H4 (cell line): ENCODE measurements at places on chromosomes 6 and 20. TPM values are rescaled to one million over a fixed set of nuclear protein-coding genes. Genes with fewer than 3 reads are reported as not detected.
A peak's percentile ranks its signal among the peaks of the same experiment; 100 is the strongest.

DNA sequence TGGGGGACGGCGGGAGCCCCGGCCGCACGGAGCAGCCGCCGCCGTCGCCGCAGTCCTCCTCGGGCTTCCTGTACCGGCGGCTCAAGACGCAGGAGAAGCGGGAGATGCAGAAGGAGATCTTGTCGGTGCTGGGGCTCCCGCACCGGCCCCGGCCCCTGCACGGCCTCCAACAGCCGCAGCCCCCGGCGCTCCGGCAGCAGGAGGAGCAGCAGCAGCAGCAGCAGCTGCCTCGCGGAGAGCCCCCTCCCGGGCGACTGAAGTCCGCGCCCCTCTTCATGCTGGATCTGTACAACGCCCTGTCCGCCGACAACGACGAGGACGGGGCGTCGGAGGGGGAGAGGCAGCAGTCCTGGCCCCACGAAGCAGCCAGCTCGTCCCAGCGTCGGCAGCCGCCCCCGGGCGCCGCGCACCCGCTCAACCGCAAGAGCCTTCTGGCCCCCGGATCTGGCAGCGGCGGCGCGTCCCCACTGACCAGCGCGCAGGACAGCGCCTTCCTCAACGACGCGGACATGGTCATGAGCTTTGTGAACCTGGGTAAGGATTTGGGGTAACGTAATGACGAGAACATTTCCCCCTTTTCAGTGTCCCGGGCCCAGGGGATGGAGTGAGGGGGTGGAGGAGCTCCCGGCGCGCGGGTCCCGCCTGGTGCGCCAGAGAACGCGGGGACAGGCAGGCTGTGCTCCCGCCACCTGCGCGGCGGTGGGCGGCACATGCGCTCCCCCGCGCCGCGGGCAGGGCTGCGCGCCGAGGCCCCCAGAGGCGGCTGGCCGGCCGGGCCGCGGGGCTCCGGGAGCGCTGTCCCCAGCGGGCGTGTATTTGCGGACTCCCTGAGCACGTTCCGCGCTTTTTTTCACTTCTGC is 1.4 kb downstream of the BMP6 start:
- DNase-seq = no peak

GRCh38 chr20:62411479-62412193 is 4.6 kb upstream of the CABLES2 start:
- DNase-seq = no peak

Gene ALDH5A1
- 1.7 and 2.0 TPM in 2 replicates for total RNA-seq

GRCh38 chr20:14055127-14055742 is 59.9 kb downstream of the MACROD2 start:
- DNase-seq = peak; percentile 55

GRCh38 chr6:27161946-27162603 is 85.4 kb upstream of the PRSS16 start:
- no peak for DNase-seq

GRCh38 chr6:126786262-126786661 is 332.2 kb upstream of the RSPO3 start:
- no peak for DNase-seq

- DNase-seq = no peak
Measured at GRCh38 chr20:11958855-11959254, 41.2 kb downstream of the BTBD3 start.

GRCh38 chr6:139371421-139372203 is 2.8 kb downstream of the CITED2 start:
- no peak for DNase-seq

DNA sequence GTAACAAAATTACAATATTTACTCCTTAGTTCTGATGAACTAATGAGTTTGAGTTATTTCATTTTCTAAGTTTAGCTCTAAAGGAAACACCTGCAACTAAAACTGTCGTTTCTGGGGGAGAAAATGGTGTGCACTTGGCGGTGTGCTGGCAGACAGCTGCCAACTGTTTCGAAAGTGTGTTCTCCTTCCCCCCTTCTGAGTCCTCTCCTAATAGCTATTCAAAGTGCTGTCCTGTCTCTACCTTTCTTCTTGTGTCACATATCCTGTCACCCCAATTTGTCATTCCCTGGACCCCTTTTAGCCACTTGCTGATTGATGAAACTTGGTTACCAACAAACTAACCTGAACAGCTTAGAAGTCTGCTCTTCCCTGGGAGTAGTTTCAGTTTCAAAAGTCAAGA is 4.9 kb upstream of the UBE2J1 start:
- DNase-seq = no peak
